ENCODE measurements at places on chromosomes 5 and 9.
A peak's percentile ranks its signal among the peaks of the same experiment; 100 is the strongest.

DNA sequence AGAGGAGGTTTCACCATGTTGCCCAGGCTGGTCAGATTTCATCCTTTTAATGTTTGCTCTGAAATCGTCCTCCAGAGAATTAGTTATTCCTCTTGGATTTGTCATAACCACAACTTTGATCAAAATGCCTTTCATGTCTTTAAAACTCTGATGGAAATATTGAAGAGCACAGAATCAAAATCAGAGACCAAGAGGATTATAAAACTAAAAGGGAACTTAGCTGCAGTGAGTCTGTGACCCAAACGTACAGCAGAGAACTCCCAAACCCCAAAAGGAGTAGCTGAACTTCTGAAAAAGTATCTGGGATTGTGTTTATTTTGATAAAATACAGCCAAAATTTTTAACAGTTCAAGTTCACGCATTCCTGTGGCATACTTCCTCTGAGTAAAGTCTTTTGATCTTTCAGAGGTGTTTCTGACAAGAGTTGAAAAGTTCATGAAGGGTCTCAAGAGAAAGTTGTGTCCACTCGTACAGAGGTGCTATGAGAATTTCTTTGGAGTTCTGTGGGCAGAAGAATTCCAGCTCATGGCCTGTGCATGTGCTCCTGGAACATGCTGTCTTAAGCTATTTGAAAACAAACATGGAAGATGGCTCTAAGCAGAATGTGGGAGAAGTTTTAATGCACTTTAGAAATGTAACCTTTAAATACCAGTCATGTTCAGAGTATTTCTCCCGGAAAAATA lies 124.0 kb downstream of the ESM1 start:
- DNase-seq, result no peak

- DNase-seq, result no peak
Observed at GRCh38 chr9:126490871-126491567, 122.7 kb upstream of the LMX1B start.

DNA sequence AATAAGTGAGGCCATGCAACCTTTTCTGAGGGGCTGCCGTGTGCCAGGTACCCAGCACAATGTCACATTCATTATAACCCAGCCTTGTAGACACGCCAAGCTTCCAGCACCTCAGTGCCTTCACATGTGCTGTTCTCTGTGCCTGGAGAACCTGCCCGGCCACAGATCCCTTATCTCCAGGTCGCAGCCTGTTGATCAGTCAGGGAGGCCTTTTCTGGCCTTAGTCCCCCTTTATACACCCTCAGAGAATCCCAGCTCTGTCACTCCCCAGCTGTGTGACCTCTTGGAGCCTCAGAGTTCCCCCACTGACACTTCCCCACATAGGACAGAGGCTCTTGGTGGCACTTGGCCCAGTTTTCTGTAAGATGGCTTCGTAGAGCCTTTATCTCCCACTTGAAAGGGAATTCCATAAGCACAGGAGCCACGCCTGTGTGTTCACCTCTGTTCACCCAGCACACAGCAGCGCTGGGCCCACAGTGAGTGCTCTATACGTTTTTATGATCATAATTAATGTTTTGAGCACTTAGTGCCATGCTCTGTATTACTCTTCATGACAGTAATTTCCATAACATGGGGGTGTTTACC lies 38.7 kb downstream of the NEURL1B start:
- no peak for DNase-seq

- DNase-seq, result no peak
Observed at GRCh38 chr9:107142896-107143603, 140.0 kb upstream of the RAD23B start.

DNA sequence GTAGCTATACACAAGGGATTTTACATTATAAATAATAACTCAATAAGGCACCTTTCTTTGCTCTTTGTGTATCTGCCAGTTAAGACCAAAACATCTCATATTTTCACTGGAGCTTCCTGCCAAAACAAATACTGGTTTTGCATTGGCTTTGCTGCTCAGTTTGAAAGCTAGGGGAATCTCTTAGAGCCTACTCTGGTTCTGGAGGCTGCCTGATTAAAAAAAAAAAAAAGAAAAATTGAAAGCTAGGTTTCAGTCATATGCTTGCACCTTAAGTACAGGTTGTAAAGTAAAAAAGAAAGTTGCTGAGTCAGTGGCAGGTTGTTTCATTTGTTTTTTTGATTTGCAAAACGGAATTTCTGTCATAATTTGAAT lies 2.3 kb downstream of the DENND4C start:
- DNase-seq, result no peak

- peak; percentile 29 for DNase-seq
Observed at GRCh38 chr5:1536322-1536845, 12.6 kb upstream of the LPCAT1 start.

- DNase-seq, result no peak
Observed at GRCh38 chr9:6234014-6234413, 18.4 kb downstream of the IL33 start.

- DNase-seq, result no peak
Observed at GRCh38 chr5:14440223-14440581, 141.4 kb upstream of the OTULINL start.

GRCh38 chr5:133398646-133399101 lies 213.7 kb downstream of the FSTL4 start:
- no peak for DNase-seq

DNA sequence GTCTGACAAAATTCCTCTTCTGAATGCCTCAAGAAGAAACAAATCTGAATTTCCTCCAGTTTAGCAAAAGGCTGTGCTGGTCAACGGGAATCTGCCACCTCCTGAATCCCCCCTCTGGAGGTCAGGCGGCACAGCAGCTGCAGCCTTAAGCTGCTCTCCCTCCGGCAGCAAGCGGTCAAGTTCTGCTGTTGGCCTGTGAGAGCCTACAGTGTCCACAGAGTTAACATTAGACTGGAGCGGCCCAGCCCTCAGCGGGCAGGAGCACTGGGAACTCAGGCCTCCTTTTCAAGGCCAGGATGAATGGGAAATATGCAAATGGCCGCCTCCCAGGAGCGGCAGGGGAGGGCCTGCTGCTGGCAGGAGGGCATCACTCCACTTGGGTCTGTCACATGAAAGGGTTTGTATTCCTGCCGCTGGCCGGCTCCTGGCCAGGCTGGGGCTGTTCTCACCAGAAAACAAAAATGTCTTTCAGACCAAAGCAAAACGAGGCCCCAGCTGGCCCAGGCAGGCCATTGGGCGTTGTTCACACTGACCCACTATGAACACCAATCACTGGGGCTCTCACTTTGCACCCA lies 8.2 kb downstream of the ACSL6 start:
- DNase-seq, result no peak

DNA sequence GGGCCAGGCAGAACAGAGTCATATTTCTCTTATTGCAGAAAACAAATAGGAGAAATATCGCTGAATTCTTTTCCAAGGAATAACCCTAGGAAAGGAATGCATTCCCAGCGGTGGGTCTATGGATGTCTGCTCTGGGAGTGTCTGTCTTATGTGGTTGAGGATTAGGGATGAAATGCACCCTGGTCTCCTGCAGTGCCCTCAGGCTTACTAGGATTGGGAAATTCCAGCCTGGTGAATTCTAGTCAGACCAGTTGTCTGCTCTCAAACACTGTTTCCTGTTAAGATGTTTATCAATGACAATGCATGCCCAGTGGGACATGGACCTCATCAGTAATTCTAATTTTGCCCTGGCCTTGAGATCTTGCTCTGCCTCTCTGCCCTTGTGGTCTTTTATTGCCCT lies 136.1 kb upstream of the ELAVL2 start:
- no peak for DNase-seq

GRCh38 chr5:37710965-37711364 lies 128.9 kb downstream of the GDNF start:
- DNase-seq, result no peak

DNA sequence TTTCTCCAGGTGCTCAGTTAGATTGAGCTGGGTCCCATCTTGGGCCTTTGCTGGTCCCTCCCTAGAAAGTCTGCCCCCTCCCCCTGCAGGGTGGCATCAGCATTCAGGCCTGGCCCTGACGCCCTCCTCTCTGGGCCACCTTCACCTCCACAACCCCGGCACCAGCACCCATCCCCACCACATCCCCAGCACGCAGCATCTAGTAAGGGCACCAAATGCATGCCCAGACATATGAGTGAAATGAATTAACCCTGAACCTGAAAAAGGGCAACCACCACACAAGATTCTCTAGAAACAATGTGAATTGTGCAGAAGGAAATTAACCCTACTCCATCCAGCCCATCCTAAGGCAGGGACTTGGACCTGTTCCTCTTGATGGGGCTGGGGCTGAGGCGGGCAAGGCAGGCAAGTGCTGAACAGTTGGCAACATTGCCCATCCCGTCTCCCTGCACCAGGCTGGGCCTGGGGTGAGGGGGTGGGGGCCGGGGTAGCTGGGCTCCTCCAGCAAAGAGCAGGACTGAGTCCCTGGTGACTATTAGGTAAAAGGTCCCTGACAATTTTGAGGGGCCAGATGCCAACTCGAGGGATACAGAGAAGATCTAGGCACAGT lies 125.9 kb downstream of the KCNIP1 start:
- DNase-seq, result no peak

GRCh38 chr5:51829691-51830090 lies 446.4 kb downstream of the ISL1 start:
- no peak for DNase-seq

DNA sequence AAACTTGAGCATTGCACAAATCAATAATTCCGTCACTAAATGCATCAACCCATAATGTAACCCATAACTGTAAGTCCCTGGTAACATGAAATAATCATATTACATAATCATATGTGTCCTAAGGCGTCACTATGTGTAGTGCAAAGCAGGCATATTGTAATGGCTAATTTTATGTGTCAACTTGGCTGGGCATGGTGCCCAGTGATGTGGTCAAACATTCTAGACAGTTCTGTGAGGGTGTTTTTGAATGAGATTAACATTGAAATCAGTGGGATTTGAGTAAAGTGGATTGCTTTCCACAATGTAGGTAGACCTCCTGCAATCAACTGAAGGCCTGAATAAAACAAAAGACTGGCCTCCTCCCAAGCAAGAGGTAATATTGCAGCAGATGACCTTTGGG lies 794.4 kb upstream of the ACO1 start:
- DNase-seq, result no peak

GRCh38 chr5:159668556-159668955 lies 247.7 kb upstream of the ADRA1B start:
- DNase-seq, result no peak

DNA sequence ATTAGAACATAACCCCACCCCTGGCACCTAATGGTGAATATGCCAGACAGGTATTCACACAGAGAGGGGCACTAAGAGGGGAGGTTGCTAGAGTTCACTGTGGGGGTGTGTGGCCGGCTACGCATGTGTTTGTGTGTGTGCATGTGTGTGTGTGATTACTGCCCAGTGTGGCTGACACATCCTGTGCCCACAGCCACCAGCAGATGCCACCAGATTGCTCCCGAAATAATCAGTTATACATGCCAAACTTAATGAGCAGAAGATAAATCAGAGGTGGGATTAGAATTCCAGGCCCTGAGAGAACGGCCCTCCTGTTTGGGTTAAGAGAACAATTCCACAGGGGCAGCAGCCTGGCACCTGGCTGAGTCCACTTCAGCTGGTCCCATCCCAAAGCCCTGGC lies 91.8 kb upstream of the TBCA start:
- no peak for DNase-seq

GRCh38 chr5:126589536-126590297 lies 5.3 kb downstream of the ALDH7A1 start:
- no peak for DNase-seq

GRCh38 chr9:99663297-99663696 lies 158.4 kb upstream of the NR4A3 start:
- no peak for DNase-seq

DNA sequence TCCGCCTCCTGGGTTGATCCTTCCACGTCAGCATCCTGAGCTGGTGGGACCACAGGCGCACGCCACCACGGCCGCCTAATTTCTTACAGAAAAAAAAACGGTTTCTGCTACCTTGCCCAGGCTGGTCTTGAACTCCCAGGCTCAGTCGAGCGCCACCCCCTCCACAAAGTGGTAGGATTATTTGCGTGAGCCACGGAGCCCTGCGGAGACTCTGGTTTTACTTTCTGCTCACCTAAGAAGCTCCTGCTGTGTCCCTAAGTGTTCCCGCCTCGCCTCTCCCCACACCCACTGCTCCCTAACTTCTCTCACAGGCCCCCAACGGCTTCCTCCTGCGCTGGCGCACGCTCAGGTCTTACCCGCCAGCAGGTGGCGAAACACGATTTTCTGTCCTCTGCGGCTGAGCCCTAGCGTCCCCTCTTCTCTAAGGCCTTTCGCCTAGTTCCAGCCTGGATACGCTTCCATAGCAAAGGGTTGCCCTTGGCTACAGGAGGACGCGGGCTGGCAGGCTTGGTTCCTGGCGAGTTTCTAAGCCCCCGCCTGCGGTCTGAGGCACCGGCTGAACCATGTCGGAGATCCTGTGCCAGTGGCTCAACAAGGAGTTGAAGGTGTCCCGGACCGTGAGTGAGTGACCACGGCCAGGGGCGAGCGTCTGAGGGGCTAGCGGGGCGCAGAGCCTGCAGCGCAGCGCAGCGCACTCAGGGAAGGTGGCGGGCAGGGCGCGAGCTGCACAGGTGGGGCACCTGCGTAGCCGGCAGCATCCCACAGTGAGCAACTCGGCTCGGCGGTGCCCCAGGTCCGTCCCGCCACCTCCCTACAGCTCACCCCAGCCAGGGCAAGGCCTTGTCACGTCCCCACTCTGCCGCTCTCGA lies at the start of gene SPEF2:
SPEF2 (plus strand) TSS at position 429 of the 869 bp plus-strand sequence; CDS start at position 564, 135 bp downstream.
- peak; percentile 81 for DNase-seq

GRCh38 chr5:3077684-3078083 lies 326.2 kb upstream of the IRX2 start:
- no peak for DNase-seq

- DNase-seq, result no peak
Observed at GRCh38 chr9:93857528-93857927, 97.6 kb downstream of the BARX1 start.

DNA sequence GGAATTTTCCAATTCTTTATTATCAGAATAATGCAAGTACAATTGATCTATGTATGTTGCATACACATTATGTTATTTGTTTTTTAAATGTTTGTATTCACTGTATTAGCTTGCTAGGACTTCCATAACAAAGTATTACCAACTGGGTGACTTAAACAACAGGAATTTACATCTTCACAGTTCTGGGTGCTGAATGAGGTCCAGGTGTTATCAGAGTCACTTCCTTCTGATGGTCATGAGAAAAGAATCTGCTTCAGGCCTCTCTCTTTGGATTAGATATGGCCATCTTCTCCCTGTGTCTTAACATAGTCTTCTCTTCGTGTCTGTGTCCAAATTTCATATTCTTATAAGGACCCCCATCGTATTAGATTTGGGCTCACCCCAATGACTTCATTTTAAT lies 229.1 kb upstream of the TRPC7 start:
- DNase-seq, result no peak

DNA sequence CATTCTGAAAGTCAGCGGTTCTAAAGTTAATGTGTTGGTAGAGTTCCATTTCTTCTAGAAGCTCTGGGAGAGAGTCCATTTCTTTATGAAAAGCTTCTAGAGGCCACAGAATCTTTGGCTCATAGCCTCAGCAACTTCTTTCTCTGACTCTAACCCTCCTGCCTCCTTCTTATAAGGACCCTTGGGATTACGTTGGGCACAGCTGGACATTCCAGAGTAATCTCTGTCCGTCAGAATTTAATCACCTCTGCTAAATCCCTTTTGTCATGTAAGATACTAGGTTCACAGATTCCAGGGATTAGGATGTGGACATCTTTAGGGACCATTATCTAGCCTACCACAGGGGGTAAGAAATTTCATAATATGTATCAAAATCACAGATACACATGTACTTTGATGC lies 22.6 kb upstream of the ANKDD1B start:
- DNase-seq, result no peak

Measured in H1 (cell line).